ENCODE measurements at places on chromosomes 16 and 17.

DNA sequence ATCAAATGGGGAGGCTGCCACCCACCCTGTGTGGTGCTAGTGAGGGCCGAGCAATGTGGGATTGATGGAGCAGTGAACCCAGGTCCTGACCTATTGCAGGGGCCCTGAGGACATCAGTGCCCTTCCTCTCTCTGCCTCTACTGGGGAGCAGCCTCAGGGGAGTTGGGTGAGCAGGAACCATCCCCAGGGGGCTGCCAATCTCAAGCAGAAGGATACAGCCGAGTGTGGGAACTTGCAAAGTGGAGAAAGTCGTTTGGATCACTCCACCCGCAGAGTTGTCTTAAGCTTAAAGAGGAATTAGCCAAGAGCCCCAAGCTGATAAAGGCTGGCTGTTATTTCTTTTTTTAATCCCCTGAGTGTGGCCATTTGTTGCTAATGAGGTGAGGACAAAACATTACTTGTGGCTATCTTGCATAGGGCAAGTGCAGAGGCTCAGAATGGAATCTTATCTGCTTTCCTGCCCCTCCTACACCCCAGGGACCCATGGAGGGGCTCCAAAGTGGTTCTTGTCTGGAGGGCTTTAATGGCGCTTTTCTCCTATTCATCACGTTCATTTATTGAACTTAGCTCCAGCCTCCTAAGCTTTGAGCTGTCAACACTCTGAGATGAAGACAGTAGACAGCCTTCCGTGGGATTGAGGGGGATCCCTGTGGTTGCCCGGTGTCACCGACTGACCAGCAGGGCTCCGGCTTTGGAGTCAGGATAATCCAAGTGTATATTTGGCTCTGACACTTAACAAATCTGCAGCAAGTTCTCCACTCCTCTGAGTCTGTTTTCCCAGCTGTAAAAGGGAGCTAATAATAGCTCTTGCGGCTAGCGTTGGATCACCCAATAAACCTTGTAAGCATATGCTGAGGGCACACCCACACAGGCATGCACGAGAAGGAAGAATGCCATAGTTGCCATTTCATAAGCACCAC, 45.1 kb downstream of the MYH11 start:
- peak; percentile 52 for DNase-seq

GRCh38 chr16:72301523-72302236, 129.7 kb upstream of the PMFBP1 start:
- no peak for DNase-seq

DNA sequence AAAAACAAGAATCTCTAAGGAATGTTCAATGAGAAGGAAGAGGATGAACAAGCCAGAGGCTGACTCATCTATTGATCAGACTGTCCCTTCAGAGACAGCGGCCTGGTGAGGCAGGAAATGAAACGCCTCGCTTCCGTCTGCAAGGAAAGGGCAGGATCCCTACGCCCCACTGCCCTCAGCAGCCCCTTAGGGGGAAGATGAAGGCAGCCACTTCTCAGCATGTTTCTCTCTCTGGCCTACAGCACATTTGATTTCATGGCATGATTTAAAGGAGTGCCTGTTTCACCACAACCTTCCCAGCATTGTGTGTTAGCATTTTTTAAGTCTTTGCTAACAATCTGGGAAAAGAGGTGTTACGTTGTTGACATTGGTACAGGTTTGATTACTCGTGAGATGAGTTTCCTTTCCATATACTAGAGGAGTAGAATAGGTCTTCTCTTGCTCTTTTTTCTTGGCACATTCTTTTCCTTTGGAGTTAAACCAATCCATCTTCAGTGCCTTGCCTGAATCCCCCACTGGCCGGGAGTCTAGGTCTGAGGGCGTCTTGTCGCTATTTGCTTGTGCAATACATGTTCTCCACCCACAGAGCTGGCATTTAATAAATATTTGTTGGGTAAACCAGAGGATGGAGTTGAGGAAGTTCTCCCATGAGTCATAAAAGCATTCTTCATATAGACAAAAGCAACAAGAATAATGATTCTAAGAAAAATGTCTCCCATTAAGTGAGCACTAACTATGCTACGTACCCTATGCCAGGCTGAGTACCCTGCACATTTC, 47.4 kb downstream of the RBFOX3 start:
- peak; percentile 10 for DNase-seq

GRCh38 chr17:71376933-71377332, 743.9 kb upstream of the SOX9 start:
- no peak for DNase-seq

DNA sequence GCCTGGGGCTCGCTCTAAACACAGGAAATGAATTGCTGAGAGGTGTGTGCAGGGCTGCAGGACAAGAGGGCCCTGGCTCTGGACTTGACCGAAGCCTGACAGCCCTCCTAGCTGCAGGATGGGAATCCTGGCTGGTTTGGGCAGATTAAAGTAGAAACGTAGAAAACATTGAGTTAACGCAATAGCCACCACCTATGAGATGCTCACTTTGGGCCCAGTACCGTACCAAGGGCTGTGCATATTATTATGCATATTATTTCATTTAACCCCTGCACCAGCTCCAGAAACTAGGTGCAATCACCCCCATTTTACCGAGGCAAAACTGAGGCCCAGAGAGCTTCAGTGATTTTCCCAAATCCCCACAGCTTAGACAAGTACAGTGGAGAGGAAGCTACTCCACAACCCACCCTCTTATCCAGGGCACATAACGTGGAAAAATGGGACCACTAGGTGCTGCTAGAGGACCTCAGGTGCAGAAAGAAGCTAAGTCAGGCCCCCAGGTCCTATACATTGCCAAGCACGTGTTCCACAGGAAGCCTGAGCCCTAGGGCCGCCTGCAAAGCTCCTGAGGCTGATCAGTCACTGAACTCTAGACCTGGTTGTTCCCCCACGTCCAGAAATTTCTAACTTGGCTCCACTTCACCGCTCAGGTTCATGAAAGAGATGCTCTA, 79.2 kb downstream of the MYH11 start:
- DNase-seq: peak; percentile 34

DNA sequence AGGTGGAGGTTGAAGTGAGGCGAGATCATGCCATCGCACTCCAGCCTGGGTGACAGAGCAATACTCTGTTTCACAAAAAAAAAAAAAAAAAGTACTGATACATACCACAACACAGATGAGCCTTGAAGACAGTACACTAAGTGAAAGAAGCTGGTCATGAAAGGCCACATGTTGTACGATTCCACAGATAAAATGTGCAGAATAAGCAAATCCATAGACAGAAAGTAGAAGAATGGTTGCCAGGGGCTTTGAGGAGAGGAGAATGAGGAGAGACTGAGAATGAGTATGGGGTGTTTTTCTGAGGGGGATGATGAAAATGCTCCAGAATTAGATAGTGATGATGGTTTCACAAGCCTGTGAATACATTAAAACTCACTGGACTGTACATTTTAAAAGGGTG, 155.6 kb upstream of the PSMD7 start:
- DNase-seq: no peak
